ENCODE measurements at places on chromosomes 12 and 14.

DNA sequence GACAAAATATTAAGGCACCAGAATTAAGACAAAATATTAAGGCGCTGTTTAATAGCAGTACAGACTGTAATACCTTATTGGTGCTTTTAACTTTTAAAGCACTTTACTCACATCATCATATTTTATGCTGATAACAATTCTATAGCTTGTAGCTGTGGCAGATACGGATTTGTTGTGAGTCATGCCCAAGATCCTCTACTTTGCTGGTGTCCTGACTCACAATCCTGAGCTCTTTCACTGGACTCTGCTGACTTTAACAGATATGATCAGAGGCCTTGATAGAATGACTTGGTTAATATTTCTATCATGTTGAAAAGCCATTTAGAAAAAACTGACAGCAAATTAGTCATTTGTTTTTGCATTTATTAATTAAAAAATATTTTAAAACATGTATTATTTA, 99.0 kb upstream of the PKP2 start:
- DNase-seq: no peak

GRCh38 chr12:7034464-7034863, 16.2 kb upstream of the LPCAT3 start:
- DNase-seq: no peak

- no peak for DNase-seq
Observed at GRCh38 chr14:54258382-54258781, 138.4 kb upstream of the CDKN3 start.

DNA sequence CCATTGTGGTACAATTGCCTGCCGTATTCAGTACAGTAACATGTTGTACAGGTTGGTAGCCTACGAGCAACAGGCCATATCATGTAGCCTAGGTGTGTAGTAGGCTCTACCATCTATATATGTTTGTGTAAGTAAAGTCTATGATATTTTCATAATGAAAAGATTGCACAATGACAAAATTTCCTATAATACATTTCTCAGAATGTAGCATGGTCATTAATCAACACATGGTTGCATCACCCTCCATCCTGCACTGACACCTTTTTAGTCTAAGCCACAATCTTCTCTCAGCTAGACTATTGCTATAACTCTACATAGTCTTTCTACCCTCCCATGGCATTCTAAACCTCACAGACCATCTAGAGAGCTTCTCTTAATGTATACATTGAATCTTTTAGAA, 158.5 kb upstream of the HMGA2 start:
- DNase-seq: no peak

DNA sequence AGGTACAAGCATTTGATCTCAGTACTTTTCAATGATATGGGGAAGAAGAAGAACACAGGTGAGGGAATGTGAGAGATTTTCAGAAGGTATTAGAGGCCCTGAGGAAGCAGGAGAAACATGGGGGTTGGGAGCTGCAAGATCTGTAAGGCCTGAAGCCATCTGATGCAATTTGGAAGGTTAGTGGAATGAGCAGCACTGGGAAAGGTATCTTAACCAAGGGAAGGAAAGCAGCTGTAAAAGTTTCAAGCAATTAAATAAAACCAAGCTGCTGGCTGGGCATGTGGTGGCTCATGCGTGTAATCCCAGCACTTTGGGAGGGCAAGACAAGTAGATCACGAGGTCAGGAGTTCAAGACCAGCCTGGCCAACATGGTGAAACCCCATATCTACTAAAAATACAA, 104.4 kb upstream of the PARP11 start:
- no peak for DNase-seq

DNA sequence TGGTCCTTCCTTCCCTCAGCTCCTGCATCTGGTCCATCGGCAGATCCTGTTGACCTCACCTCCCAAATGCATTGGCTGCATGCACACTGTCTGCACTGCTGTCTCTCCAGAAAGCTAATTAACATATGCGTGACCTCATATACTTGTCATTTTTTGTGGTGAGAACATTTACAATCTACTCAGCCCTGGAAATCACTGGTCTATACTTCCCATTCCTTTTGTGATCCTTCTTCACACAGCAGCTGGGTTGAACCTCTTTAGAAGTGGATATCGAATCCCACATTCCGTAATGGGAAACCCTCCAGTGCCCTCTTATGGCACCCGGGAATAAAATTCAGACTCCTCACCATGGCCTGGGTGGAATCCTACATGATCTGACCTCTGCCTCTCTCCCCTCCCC, 45.0 kb downstream of the SMOC1 start:
- DNase-seq: no peak

DNA sequence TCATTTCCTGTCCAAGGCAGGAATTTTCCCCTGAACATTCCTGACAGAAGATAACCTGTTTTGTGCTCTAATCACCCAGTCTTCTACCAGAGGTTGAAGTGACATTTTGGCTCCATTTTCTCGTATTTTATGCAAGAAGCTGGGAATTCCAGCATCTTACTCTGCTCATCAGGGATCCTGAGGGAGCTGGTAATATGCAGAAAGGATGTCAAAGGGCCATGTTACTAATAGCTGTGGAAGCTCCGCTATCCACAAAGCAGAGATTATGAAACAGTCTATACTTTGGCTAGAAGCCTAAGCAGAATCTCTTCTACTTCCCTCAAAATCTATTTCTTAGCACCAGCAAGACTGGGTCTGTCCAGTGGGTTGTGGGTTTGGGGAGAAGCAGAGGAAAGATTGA, 613.0 kb downstream of the DIO2 start:
- DNase-seq: no peak

GRCh38 chr14:102699416-102700110, 77.7 kb upstream of the TRAF3 start:
- no peak for DNase-seq

- no peak for DNase-seq
Observed at GRCh38 chr12:14956905-14957304, 4.5 kb downstream of the ARHGDIB start.

GRCh38 chr14:68143341-68143841, 323.8 kb downstream of the RAD51B start:
- DNase-seq: no peak

GRCh38 chr12:27095346-27095745, 13.0 kb upstream of the C12orf71 start:
- DNase-seq: no peak

- DNase-seq: no peak
Observed at GRCh38 chr12:68447797-68448260, 115.7 kb upstream of the MDM1 start.

DNA sequence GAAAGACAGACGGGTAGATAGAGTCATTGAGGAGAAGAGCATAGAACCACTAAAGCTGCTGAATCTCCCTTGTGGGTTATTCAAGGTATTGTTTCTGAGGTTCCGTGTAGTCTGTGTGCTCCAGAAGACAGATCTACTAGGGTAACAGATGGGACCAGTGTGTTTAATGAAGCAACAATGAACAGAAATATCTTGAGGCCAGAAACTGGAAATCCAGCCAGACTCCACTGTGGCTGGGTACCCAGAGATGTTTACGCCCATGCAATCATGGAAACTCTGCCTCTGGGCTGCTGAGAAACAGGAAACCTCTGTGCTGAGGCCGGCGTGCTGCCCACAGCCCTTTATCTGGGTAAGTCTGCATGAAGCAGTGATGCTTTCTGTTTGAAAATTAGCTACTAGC, 8.3 kb downstream of the PROX2 start:
- no peak for DNase-seq

DNA sequence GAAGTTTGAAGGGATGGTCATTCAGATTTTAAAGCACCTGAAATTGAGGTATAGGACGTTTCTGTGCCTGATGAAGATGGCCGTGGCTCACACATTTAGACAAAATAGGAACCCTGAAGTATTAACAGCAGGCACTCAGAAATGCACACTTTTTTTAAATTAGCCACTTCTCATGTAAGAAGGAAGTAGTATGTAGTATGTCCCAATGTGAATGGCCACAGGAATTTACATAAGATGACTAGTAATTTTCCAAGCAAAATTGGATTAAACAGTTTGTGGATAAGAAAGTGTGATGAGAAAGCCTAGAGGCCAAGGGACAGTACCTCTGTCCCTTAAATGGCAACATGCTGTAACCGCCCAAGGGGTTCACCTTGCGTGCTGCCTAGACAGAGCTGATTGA, 1.8 kb upstream of the MIS18BP1 start:
- DNase-seq: no peak

DNA sequence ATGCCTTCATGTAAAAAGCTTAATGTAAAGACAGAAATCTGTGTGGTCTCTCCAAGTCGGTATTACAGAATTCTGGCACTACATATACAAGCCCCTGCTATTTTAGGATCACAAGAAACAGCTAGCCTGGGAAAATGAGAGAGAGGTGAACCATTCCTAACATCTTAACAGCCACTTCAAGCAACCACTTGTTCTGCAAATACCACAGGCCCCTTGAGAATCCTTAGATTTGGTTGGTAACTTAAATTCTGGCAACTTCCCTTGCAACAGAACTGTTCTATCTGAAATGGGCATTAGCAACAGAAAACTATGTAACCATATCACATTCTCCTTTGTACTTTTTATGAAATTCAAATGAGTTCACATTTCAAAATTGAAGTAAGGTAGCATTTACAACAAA, 68.5 kb downstream of the SPPL3 start:
- no peak for DNase-seq

DNA sequence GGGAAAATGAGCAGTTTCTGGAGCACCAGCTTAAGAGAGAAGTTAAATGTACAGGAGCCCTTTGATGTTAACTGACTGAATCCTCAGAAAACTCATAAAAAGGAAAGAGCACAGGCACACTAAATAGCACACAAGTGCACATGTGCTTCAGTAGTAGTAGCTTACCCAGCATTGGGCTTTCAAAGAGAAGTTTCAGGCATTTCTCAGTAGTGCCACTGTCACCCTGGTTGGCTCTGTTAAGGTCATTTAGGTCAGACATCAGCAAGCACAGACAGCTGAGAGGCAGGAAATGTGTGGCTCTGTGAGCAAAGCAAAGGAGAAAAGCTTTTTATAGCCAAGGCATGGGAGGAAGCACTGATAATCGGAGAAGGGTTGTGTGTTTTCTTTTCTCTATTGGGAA, 96.3 kb upstream of the HIF1A start:
- no peak for DNase-seq

GRCh38 chr12:123772074-123772473, 10.0 kb downstream of the DNAH10 start:
- DNase-seq: no peak

DNA sequence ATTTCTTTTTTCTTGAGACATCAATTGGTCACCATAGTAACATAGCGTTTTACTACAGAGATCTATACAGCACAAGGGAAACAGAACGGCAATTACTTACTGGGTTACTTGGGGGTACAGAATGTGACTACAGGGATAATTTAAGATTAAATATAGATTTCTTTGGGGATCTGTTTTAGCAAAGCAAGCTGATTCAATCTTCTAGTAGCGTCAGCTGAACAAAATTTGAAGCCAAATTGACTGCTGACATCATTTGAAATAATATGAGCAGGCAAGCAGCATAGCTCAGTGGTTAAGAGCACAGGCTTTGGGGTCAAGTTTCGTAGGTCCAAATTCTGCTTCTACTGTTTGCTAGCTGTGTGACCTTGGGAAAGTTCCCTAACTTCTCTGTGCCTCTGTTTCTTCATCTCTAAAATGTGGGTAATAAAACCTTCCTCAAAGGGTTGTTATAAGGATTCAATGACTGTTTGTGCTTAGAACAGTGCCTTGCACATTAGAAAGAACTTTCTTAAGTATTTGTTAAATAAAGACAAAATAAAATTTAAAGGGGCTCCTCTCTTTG, 12.8 kb downstream of the GPR19 start:
- DNase-seq: no peak

DNA sequence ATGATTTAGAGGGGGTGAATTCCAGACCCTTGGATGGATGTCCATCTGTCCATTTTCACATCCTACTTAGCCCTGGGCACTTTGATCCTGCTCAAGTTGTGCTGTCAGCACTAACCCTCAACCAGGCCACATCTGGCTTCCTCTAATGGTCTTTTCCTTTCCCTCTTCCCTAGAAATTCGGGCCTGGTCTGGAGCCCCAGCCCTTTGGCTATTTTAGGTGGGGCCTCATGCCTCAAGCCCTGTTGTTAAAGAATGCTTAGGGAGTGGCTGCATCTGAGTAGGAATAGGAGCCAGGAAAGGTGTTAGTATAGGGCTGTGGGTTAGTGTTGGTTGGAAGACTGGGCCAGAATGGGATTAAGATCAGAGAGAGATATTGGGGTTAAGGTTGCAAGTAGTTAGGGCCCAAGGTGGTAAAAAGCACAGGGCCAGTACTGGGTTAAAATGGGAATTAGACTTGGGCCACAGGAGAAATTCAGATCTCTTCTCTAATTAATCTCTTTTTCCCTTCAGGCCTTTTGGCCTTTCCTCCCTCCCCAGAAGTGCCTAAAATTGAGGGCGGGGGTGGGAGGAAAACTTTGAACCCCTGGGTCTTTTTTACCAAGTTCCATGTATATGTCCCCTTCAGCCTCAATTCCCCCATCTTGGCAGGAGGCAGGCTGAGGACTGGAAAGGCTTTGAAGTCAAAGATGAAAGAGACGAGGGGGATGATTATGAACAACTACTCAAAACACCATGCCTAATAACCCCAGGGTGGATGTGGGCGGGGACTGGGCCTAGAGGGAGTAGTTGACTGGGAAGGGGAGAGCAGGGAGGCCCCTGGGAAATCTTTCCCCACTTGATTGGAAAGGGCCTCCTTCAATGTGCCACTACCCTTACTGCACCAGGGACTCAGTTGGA, 4.0 kb upstream of the ZNF385A start:
- DNase-seq: no peak

DNA sequence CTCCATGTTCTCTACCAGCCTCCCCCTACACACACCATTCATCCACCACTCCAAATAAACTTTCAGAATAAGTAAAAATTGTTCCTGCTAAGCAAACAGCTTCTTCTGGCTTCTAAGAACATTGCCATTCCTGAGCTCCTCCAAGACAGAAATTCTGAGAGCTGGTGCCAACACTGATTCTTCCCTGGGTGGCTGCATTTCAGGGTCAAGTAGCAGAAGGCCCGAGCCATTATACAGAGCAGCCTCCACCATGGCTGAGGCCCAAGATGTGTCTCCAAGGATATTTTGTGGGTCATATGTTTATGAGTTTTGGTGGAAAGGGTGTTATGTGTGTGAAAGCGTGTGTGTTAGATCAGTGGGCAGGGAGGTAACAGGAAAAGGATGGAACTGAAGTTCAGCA, 3.5 kb upstream of the RND1 start:
- no peak for DNase-seq

DNA sequence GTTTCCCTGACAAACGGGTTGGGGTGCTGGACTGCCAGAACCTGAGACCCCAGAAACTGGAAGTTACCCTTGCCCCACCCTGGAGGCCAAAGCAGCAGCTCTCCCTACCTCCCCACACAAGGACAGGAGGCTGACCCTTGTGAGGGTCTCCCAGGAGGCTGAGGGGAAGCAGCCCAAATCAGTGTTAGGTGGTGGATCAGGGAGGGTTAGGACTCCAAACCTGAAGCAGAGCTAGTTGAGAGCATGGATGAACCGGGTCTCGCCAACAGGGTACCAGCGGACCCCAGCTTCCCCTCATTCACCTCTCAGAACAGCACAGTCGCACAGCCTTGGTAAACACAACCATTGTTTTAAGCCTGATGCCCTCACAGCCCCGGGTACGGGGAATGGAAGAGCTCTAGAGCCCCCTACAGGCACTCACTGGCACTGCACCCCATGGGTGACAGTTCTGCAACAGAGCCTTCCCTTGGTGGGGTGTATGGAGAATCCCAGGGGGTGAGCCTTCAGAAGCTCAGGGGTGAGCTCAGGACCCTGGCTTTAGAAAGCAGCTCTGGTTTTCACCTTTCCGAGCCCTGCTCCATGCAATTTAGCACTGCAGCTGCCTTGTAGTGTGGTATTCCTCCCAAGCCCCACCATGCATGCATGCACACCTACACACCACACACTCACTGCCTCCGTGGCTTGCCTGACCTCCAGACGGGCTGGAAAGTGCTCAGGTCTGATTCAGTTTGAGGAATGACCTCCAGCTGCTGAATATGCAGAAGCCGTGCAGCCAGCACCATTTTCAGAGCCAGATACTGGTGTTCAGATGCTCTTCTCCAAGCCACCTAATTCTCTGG, 11.2 kb downstream of the ESRRB start:
- peak; percentile 16 for DNase-seq
